ENCODE measurements at places on chromosomes 4 and X.

- DNase-seq, result no peak
Measured at GRCh38 chr4:165609653-165610052, 230.8 kb downstream of the CPE start.

GRCh38 chrX:139179592-139179991 is 350.9 kb upstream of the F9 start:
- DNase-seq, result no peak

GRCh38 chrX:56000174-56000573 is 232.0 kb upstream of the KLF8 start:
- DNase-seq, result no peak

DNA sequence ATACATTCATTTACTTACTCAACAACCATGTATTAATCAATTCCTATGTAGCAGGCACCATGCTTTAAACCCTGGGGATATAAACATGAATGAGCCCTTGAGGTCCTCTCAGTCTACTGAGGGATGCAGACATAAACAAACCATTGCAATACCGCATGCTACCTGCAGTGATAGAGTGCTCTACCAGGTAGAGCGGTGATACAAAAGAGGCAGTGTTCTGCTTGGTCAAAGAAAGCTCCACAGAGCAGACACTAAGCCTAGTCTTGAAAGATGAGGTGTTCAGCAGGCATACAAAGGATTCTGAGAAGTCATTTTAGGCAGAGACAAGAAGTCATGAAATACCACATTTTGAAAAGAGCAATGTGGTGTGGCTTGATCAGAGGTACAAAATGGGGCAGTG is 26.9 kb upstream of the AMOT start:
- DNase-seq, result no peak

DNA sequence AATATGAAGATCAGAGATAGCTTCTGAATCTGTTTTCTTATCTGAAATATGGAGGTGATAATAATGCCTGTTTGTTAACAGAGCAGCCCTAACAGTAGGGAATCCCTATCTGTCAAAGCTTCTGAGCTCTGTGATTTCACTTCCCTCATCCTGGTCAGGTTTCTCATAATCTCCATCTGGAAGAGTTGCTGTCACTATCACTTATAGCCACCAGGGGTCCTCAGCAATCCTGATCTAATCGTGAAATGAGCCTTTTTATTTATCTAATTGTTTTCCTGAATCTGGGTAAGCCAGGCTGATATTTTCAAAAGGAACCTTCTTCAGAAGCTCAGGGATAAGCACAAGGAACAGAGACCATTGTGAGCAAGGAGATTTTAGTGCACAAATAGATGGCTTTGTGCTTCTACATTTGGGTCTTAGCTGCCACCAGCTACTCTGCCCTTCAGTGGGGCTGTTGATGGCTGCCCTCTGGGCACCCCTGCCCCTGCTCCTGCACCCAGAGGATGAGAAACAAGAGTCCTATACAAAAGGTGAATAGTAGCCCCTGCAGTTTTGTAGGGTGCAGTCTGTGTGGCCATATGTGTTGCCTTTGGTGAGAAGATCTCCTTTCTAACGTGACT is 196.4 kb upstream of the RADX start:
- no peak for DNase-seq

DNA sequence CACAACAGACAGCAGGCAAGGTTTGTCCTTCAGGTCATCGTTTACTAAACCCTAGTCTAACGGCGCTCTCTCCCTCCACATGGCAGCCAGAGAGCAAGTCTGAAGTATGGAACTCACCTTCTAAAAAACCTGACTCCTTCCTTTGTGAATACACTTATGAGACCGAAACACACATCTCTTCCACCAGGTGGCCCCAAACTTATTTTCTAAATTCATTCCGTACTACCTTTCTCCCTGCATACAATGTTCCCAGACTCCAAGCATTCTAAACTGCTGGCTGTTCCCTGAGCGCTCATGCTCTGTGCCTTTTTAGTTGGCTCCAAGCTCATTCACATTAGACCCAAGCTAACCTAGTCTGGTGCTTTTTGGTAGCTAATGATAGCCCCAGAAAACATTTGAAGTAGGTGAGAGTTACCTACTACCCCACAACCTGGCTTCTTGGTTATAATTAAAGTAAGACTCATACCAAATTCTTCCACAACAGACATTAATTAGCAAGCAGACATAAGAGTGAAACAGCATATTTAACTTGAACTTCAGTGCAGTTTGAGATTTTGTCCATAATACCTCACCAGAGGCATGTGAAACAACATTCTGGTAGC is 67.6 kb upstream of the DCLK2 start:
- no peak for DNase-seq

DNA sequence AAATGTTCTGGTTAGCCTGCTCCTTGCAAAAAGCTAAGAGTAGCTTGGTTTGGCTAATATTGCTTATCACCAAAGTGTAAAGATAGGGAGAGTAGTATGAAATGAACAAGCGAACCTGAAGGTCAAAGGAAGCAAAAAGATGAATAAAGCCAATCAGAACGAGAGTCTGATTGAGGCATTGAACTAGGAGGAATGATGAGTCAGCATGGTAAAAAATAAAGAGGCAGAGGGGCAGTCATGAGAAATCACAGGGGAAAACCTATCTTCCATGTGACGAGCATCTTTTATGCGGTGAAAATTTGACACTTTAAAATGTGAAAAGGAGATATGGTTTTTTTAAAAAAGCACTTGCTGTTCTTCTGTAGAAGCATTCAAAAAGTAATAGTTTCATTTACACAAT is 533.7 kb downstream of the SPOCK3 start:
- DNase-seq, result no peak

GRCh38 chrX:274904-275475 is 6.2 kb upstream of the PLCXD1 start:
- DNase-seq, result no peak

- no peak for DNase-seq
Measured at GRCh38 chr4:1492142-1492457, 85.9 kb upstream of the NKX1-1 start.

DNA sequence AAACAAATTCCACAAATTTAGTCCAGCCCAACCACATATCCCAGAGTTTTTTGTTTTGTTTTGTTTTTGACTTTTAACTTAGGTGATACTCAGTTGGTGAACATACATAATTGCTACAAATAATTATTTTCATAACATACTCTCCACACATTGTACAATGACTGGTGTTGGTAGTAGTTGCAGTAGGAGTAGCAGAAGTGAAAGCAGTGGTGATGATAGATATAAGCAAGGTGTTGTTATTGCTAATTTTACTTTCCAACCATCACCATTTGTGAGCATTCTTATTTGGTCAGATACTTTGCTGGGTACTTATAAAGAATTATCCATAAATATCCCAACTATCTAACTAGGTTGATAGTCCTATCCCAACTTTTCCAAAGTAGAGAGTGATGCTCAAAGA is 47.3 kb downstream of the ARHGAP24 start:
- DNase-seq, result no peak

GRCh38 chr4:155134136-155134535 is 74.3 kb upstream of the NPY2R start:
- no peak for DNase-seq

- no peak for DNase-seq
Measured at GRCh38 chr4:155532373-155533085, 134.1 kb upstream of the GUCY1A1 start.

- no peak for DNase-seq
Measured at GRCh38 chrX:100083211-100083610, 326.9 kb downstream of the PCDH19 start.

- no peak for DNase-seq
Measured at GRCh38 chr4:165359506-165359905, 19.3 kb upstream of the CPE start.

DNA sequence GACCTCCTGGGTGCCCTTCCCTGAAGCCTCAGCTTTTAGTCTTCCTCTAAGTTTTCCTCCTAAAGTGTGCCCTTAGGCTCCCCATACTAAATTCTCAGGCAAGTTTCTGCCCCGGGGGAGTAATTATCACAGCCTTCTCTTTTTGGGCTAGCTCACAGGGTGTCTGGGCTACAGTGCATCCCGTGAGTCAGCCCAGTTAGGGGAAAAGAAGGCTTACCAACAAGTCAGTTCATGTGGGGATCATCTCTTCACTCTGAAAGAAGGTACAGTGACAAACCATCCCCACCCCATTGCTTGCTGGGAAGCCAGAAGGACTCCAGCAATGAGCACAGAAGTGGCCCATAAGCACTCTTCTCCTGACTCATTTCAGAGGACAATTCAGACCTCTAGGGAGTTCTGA is 134.7 kb upstream of the FAM9C start:
- no peak for DNase-seq

DNA sequence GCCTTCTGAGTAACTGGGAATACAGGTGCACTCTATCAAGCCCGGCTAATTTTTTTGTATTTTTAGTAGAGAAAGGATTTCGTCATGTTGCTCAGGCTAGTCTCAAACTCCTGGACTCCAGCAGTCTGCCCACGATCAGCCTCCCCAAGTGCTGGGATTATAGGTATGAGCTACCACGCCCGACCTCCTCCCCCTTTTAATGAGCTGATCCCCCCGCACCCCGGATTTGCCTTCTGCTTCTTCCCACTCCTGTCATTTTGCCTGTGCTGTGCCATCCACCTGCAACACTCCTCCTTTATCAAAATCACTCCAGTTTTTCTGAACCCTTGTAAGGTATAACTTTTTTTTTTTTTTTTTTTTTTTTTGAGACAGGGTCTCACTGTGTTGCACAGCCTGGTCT is 33.4 kb downstream of the SPINK2 start:
- DNase-seq, result no peak

DNA sequence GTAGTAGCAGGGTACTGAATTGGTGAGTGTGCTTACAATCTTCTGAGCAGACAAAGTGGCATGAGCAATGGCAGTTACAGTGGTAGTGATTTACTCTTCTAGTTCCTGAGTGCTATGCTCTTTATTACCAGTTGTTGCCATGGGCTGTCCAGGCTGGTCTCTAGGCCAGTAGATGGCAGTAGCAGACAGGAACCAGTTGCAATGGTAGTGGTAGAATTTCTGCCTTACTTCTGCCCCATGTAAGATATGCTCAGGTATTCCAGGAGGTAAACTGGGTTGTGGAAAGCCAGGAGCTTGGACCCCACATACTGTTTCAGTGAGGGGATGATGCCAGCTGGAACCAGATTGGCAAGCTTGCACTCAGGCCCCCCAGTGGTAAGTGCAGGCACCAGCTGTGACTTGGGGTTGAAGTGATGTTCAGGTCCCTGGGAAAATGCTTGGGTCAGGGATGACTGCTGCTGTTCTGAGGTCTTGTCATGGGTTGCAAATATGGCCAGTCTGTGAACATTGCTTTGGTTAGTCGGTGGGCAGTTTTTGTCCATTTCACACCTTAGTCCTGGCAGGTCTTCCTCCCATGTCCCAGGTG is 63.0 kb upstream of the ZXDB start:
- no peak for DNase-seq

DNA sequence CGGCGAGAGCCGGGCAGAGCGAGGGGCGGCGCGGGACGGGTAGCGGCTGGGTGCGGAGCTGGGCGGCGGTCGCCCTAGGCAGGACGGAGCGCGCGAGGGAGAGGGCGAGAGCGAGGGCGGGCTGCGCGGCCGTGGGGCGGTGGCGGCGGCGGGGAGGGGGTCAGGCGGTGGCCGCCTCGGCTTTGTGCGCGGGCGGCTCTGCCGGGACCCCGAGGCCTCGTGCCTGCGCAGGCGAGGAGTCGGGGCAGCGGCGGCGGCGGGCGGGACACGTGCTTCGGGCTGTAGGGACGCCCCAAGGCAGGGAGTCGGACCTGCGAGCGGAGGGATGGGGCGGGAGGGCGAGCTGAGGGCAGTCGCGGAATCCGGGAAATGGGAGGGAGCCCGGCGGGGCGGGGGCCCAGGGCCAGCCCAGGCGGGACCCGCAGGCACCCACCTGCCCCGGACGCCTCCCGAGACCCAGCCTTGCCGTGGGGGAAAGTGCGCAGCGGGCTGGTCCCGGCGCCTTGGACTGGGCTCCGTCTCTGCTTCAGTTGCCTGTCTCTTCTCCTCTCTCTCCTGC is 465 bp downstream of the BMPR1B start:
- DNase-seq, result no peak

DNA sequence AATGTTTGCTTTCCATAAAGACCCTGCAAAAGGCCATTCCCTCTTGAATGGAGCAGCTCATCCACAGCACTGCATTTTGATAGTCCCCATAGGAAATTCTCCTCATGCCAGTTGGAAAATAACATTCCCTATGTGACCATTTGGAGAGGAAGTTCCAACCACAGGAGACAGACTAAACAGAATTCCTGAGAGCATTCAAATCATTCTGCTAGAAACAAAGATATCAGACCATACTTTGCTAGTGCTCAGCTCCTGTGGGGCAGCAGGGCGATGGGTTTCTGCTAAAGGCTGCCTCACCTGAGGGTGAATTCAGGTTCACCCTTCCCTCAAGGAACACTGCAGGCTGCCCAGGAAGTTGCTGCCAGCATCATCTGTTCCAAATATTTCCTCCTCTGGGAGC is 58.8 kb downstream of the LNX1 start:
- DNase-seq, result no peak

DNA sequence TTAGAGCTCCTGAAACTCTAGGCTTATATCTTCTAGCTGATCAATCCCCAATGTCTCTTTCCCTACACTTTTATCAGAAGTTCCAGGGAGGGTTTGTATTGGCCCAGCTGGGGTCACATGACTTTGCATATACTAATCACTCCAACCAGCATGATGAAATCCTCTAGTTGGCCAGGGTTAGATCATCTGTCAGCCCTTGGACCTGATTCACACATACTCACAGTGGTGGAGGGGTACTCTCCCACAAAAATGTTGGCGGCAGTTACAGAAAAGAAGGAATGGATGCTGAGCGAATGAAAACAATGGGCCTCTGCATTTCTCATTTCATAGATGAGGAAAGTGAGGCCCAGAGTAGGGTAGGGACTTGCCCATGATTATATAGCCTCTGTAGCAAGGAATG is 151.1 kb downstream of the PJA1 start:
- no peak for DNase-seq

- no peak for DNase-seq
Measured at GRCh38 chrX:15567267-15567666, 33.5 kb downstream of the ACE2 start.

DNA sequence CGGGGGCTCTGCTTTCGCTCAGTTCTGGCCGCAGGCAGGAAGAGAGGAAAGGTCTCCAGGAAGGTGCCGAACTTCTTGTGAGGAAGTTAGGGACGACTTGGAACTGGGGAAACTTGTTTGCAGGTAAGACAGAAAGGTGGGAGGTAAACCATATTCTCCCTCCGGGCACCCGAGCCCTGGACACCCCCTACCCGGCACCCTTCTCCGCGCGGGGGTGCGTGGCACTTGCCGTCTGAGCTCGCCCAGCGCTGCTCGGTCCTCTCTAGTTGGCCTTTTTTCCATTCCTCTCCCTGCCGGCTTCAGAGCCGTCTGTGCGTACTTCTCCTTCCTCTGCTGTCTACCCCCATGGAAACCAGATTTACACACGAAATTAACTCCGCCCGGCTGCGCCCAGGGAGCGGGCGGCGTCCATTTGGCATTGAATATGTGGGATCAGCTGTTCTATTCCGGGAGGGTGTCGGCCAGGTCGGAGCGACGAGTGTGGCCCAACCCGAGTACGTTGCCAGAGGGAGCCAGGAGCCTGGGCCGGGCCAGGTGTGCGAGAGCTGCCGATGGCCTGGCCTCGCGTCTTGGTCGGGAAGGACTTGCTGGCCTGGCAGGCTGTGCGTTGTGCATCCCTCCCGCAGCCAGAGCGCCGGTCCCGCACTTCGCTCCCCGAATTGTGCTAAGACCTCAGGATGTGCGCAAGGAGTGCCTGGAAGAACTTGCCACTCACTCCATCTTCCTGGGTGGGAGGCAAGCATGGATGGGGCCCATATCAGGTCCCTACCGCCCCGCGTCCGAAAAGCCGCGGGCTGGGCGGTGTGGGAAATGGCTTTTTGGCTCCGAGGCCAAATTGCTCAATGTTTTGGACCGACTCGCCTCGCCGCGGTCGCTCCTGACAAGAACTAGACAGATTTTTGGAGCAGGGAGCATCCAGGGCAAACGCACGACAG is 1.7 kb downstream of the PDGFRA start:
- no peak for DNase-seq

GRCh38 chr4:61614231-61614630 is 414.1 kb downstream of the ADGRL3 start:
- DNase-seq, result no peak

Measured in hematopoietic multipotent progenitor cell treated with erythropoietin and hydrocortisone succinate and interleukin-3 and kit ligand, for 17 days (in vitro differentiated cells).